Lung (tissue), 17 donors: ENCODE measurements at places on chromosomes 7 and 10. TPM values are rescaled to one million over a fixed set of nuclear protein-coding genes. Genes with fewer than 3 reads are reported as not detected.

- DNase-seq = no peak
These were observed 22.1 kb downstream of the HSPA12A start for GRCh38 chr10:116720241-116720643.

DNA sequence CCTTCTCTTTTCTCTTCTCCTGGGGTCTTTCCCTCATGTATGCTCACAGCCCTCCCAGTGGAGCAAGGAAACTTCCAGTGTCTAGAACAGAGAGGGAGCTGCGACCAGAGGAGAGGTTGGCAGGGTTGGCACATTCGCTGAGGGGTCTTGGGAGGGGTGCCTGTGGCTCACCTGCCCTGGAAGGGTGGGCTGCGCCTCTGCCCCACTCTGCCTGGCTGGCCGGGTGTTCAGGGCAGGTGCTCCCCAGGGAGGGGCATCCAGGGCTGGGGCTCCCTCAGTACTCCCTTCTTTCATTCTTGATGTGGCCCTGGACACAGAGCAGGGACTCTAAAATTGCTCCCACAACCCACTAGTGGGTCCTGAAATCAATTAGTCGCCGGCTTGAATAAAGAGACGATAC is 16.9 kb downstream of the SHH start:
- DNase-seq = no peak

SCART1 gene
- total RNA-seq = 3.4 TPM

DNA sequence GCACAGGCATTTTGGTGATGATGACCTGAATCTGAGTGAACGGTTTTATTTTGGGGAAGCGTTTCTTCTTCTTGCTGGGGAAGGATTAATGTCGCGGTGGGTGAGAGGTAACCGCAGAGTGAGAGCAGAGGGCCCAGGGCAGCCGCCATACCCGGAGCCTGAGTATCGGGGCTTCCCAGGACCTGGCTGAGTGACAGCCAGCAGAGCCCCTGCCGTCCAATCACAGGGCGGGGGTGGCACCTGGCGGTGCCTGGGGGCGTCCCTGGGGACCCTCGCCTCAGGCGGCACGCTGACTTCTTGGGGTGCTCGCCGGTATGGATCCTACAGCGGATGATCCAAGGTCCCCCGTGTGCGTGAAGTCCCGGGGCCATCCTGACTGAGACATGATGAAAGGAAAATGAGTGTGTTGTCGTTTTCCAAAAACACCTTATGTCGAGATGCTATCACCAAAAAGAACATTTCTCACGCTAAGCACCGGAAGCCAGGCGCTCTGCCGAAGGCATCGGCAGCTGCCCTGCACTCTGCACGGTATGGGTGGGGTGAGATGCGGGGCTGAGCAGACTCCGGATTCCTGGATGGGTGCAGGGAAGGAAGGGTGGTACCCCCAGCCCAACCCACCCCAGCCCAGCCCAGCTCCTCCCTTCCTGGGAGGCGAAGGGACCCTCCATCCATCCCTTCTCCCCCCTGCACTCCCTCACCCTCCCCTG is 227.9 kb upstream of the SHH start:
- no peak for DNase-seq

HOXA6 gene
- 4.7 TPM for total RNA-seq

- peak; percentile 12 for DNase-seq
These were observed 452 bp downstream of the SAMD9 start for GRCh38 chr7:93117327-93117726.
